ENCODE measurements at places on chromosomes 16 and 17.
A peak's percentile ranks its signal among the peaks of the same experiment; 100 is the strongest.

DNA sequence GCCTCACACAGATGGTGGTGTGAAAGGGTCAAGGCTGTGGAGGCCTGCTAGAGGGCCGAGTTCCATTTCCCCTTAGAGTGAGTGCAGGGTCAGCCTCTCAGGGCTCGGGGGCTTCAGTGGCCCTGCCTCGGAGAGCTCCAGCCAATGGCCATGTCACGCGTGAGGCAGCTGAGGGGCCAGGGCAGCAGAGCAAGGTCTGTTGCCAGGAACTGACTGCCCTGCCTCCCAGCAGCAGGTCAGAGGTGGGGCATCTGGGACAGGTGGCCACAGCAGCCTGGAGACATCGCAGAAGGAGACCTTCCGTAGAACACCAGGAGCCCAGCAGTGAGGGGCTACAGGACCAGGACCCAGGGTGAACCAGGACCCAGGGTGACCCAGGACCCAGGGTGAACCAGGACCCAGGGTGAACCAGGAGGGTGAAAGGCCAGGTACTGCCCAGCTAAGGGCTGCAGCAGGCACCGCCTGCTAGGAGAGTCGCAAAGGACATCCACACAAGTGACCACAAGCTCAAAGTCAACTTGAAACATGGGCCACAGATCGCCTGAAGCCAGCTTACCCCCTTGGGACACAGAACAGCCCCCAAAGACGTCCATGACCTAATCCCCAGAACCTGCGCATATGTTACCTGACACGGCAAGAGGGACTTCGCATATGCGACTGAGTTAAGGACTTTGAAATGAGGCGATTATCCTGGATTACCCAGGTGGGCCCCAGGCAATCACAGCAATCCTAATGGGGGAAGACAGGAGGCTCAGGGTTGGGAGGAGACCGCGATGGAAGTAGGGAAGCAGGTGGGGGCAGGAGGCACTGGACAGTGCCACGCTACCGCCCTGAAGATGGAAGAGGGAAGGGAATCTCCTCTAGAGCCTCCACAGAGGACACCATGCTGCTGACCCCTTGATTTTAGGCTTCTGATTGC, 4.8 kb upstream of the MEAK7 start:
- no peak for DNase-seq

DNA sequence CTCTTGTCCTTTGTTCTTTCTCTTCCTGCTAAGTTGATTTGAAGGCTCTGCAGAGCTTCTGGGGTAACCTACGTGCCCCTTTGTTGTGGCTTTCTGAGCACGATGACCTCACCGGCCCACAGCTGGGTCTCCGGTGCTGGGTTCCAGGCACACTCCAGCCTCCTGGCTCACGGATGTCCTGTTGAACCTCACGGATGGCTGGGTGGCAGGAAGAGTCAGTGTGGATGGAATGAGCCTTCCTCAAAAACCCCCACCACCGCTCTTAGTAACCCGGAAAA, 116.0 kb downstream of the SOCS1 start:
- no peak for DNase-seq

DNA sequence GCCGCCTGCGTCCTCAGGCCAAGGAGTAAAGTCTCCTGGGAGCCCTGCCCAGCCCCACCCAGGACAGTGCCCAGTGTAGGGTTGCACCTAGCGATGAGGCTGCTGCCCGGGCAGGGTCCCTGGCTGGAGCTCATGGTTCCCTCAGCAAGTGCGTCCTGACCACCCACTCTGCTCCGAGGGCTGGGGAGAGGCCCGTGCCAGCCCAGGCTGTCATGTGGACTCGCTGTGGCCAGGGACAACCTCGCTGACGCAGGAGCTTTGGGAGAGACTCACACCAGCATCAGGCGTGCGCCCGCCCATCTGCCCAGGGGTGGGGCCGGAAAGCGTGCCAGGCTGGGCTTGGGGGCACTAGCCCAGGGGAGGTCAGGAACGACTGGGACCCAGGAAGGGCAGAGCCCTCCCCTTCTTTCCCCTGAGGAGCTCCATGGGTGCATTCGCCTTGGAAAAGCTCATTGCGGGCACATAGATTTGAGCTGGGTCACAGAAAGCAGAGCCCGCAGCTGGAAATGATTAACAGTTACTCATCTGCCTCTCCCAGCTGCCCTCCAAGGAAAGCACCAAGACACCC, 19.7 kb downstream of the DPEP1 start:
- no peak for DNase-seq

DNA sequence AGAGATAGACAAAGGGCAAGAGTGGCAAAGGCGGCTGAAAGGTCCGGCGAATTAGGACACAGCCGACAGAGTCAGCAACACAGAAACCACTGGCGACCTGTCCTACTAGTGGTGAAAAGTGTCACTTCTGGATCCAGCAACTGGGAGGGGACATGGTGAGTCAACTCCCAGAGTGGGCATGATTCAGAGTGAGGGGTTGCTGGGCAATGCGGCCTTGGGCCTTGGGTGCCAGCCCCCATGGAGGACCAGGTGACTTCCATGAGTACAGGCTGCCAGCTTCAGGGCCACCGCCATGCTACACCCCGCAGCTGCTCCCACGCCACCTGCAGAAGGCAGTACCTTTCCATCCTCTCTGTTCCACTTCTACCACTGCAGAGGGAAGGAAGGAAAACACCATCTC, 110.6 kb downstream of the ZFHX3 start:
- DNase-seq = no peak

DNA sequence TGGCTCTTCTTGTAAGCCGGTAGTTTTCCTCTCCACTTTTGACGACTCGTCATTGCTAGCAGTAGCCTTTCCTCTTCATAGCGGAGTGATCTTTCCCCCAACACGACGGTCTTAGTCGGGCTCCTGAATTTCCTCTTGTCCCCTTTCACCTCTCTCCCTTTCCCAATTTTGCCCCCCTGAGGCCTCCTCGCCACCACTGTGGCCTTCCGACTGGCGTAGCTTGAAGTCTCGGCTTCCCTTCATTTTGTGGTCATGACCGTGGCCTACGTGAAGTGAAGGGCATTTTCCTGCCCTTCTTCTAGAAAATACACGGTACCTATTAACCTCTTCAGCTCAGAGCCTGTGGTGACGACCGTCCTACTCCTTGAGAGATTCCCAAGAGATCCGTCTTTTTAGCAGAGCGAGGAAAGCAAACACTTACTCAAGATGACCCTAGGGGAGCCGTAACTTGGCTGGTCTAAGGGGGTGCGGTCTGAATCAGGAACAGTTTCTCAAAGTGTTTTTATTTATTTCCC, 787 bp downstream of the PRKAR1A start:
- DNase-seq = peak; percentile 48

- no peak for DNase-seq
Observed at GRCh38 chr17:74466828-74467184, 372 bp downstream of the CD300A start.

DNA sequence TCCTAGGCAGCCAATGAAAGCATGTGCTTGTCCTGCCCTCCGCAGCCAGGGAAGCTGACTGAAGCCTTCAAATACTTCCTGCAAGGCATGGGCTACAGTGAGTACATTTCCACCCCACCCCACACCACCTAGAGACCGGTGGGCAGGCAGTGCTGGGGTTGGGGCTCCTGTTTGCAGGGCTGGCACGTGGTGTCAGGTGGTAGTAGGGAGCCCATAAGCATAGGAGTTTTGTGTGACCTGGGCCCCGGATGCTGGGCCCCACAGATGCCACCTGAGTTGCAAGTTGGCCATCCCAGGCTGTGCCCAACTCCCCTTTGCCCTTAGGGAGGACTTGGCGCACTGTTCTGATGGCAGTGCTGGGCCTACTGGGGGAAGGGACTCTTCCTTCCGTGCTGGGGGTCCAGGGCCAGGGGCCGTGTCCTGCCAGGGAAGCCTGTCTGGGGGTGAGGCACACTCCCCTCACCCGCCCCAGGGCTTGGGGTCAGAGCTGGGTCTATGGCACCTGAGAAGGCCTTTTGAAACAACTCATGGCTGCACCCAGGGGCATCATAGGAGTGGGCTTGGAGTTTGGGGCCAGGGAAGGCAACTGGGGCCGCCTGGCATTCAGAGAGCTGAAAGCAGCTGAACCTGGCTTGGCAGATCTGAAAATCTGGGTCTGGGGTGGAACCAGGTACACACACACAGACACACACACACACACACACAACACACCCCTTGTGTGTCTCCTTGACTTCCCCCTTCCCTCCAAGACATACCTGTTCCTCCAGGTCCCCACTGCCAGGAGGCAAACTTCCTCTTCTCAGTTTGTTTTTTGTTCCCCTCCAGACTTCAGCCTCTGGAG, 5.8 kb upstream of the SETD6 start:
- no peak for DNase-seq

- DNase-seq = no peak
Observed at GRCh38 chr16:10039220-10040096, 142.8 kb downstream of the GRIN2A start.

GRCh38 chr16:29114574-29114973, 129.7 kb downstream of the LAT start:
- DNase-seq = no peak

- no peak for DNase-seq
Observed at GRCh38 chr16:7534749-7535148, 202.1 kb downstream of the RBFOX1 start.

GRCh38 chr16:11094075-11094856, 149.9 kb downstream of the CLEC16A start:
- no peak for DNase-seq
